T-helper 17 cell (primary cell): ENCODE measurements at places on chromosomes 2 and 18.
A peak's percentile ranks its signal among the peaks of the same experiment; 100 is the strongest.

GRCh38 chr2:205386109-205386508 lies 296.2 kb upstream of the NRP2 start:
- no peak for DNase-seq

- no peak for DNase-seq
Observed at GRCh38 chr2:147553775-147554271, 291.0 kb upstream of the ACVR2A start.

GRCh38 chr2:208266553-208266893 lies 468 bp downstream of the PIKFYVE start:
- no peak for DNase-seq

- DNase-seq, result no peak
Observed at GRCh38 chr18:35049111-35050027, 8.2 kb downstream of the MAPRE2 start.

DNA sequence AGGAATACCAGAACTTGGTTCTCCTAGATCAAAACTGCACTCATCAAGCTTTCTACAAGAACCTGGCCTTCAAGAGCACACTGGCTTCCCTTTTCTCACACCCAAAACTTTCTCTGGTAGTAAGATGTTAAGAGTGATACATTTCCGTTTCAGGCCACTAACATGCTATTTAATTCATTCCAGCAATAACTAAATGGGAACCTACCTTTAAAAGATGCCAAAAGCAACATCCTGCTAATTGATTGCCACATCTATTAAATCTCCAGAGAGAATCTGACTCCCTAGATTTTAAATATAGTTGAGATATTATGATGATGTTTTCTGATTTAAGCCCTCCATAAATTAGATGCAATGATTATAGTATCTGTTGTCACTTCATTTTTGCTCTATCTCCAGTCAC lies 71.6 kb downstream of the KCTD18 start:
- no peak for DNase-seq

GRCh38 chr2:45746888-45747287 lies 95.4 kb downstream of the PRKCE start:
- no peak for DNase-seq

- DNase-seq, result no peak
Observed at GRCh38 chr18:68548904-68549870, 165.7 kb downstream of the TMX3 start.

DNA sequence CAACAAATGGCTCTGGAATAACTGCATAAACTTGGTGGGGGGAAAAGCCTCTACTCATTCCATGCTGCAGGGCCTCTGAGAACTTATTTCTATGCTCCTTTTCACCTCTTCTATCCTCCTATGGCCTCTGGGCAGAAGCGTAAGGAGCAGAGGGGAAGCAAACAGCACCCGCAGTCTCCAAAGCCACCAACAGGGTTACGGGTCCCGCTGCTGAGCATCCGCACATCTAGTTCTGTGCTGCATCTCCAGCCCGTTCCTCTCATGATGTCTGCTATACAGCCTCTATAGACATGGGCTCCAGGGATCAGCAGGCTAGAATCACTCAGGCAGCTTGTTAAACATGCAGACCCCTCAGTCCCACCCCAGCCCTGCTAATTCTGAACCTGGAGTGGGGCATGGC lies 25.9 kb downstream of the PSTPIP2 start:
- no peak for DNase-seq

- no peak for DNase-seq
Observed at GRCh38 chr2:239220341-239220740, 180.5 kb downstream of the HDAC4 start.

- DNase-seq, result no peak
Observed at GRCh38 chr2:107825206-107825563, 1.5 kb upstream of the RGPD4 start.

GRCh38 chr18:23689031-23689615 lies at the start of gene LAMA3:
TSS of gene LAMA3 (plus strand) at chr18:23689453. CDS start at chr18:23689684, 231 bp downstream.
- peak; percentile 15 for DNase-seq

DNA sequence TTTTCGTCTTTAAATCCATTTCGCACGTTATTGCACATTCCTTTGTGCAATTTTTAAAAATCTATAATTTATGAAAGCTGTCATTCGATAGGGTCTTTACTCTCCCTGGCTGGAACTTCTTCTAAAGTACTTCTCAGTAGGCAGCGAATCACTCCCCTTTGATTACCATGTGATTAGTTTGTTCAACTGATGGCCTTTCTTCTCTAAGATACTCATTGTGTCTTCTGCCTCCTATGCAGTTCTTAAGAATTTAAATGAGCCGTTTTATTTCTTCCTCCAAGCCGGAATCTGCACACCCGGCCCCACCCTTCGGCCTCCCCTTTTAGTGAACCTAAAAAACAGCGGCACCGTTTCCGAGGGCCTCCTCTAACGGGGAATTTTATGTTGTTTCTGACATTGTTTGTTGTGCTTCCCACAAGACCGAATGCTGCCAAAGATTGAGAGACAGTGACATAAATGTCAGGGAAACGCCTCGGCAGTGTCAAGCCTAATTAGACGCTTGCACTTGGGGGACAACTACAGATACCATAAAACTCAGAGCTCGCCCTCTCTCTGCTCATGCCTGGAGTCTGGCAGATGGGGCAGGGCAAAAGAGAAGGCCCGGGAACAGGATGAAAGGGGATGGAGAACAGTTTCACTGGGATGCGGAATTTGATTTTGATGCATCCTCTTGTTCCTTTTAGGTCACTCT lies 255.3 kb downstream of the BCL11A start:
- no peak for DNase-seq

DNA sequence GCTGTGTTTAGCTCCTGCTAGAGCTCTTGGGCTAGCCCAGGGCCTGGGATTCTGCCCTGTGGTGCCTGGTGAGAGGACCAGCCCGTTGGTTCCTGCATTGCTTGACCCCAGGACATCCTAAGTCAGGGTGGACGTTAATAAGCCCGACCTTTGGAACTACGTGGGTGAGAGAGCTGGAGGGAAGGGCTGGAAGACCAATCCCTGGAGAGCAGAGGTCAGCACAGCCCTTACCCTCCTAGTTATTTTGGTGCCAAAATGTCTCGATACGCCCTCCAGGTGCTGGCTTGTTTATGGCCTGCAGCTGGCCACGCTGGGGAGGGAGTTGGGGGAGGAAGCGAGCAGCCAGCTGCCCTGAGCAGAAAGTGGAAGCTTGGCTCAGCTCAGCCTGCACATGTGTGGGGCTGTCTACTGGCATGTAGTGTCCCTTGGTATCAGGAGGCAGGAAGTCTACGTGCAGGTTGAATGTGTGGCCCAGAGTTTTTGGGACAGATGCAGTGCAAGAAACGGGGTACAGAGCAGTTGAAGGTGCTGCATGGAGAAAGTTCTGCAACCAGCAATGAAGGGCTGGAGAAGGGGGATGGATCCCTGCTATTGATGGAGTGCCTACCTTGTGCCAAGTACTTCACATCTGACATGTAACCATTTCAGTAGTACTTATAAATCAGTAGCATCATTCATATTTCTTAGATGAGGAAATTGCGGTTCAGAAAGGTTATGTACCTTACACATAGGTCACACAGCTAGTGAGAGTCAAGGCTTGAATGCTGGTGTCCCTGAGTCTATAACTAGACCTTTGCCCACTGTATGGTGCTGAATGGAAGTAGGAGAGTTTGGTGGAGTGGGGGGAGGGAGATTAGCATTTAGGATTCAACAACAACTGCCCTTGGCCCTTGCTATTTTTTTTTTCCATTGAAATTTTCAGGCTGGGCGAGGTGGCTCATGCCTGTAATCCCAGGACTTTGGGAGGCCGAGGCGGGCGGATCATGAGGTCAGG lies 5.0 kb upstream of the DGKD start:
- DNase-seq, result no peak

- DNase-seq, result no peak
Observed at GRCh38 chr2:218648088-218648786, 11.2 kb downstream of the ZNF142 start.

DNA sequence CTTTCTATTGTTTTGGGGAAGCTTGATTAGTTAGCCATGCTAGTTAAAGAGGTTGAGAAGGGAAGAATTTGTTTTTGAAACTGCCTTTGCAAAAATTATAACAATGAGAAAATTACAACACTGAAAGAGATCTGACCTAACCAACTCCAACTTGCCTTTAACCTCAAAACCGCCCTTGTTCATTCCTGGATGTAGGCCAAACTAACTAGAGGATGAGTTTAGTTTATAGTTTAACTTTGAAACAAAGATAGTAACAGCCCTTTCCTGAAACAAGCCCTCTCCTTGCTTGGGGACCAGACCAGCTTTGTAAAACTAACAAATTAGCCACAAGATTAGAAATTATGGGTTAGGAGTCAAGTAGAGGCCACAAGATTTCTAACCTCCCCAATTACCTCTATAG lies 713.9 kb downstream of the CPS1 start:
- DNase-seq, result no peak

GRCh38 chr2:178282075-178282815 lies 87.9 kb downstream of the OSBPL6 start:
- DNase-seq, result no peak

DNA sequence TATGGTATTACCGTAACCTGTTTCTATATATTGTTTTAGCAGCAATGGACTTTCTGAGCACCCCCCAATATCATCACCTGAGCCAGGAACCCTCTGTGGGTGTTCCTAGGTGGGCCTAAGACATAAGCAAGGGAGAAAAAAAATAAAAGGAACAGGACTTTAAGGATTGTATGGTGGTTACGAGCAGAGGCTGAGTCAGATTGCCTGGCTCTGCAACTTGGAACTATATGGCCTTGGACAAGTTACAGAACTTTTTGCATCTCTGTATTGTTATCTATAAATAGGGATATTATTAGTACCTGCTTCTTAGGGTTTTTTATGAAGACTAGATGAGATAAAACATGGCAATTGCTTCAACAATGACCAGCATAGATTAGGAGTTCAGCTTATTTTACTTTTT lies 34.9 kb downstream of the MFSD6 start:
- DNase-seq, result no peak

GRCh38 chr2:26645762-26646161 lies 4.6 kb upstream of the CIB4 start:
- no peak for DNase-seq

DNA sequence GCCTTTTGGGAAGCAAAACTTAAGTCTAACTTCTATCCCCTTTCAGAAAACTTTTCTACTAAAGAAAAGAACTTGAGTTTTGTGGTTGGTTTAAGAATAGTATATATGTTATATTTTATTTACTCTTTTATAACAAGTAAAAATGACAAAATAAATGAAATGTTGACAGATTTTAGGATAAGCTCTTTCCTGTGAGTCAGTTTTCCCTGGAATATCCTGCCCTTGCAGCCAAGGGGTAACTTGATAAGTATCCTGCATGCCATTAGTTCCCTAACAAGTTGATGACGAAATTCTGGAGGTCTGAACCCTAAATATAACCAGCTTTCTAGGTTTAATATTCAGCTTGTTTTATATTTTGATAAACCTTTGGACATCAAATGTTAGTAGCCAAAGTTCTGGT lies 7.3 kb upstream of the HTR2B start:
- DNase-seq, result no peak

- DNase-seq, result no peak
Observed at GRCh38 chr2:152247337-152247695, 71.8 kb upstream of the STAM2 start.

GRCh38 chr2:100517556-100517955 lies 45.2 kb upstream of the PDCL3 start:
- no peak for DNase-seq
